Sigmoid colon (tissue), 7 donors: ENCODE measurements at places on chromosomes 1 and 21. TPM values are rescaled to one million over a fixed set of nuclear protein-coding genes. Genes with fewer than 3 reads are reported as not detected.

Gene LINGO4
- not detected for polyA plus RNA-seq

GRCh38 chr1:85315789-85316188, 39.4 kb upstream of the BCL10 start:
- no peak overlapping the region for H3K27ac ChIP-seq
- no peak for DNase-seq

DNA sequence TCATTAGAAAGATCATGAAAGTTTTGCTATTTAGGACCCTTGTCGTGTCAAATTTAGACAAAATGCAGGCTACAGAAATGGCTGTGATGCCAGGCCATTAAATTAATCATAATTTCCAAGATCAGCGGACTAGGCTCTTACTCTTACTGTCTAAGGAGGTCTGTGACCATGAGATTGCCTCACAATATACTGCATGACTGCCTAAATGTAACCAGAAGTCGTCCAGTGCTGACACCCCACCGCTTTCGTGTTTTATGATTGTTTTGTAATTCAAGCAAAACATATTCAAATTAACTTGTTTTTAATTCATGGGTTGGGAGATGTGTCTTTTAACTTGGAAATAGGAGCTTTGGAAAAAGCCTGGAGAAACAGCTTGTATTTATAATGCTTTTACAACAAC, 947.5 kb downstream of the BRINP3 start:
- H3K36me3 ChIP-seq = no peaks in the 10 kb centered on the region
- H3K4me1 ChIP-seq = no peaks in the 10 kb centered on the region
- no peaks in the 10 kb centered on the region for H3K27me3 ChIP-seq
- no peak overlapping the region for H3K4me3 ChIP-seq
- no peak overlapping the region for H3K27ac ChIP-seq

- no peak overlapping the region for H3K4me3 ChIP-seq
- no peak for DNase-seq
- no peak overlapping the region for H3K27ac ChIP-seq
- H3K36me3 ChIP-seq = no peaks in the 10 kb centered on the region
- peaks cover 6% of the 10 kb centered on the region for H3K27me3 ChIP-seq
- H3K4me1 ChIP-seq = peaks cover 18% of the 10 kb centered on the region
Observed at GRCh38 chr1:148307583-148308185, 155.6 kb upstream of the NBPF11 start.

- DNase-seq = no peak
- H3K4me1 ChIP-seq = no peaks in the 10 kb centered on the region
- H3K27me3 ChIP-seq = no peaks in the 10 kb centered on the region
- H3K36me3 ChIP-seq = no peaks in the 10 kb centered on the region
- H3K27ac ChIP-seq = no peak overlapping the region
- no peak overlapping the region for H3K4me3 ChIP-seq
Observed at GRCh38 chr1:50529510-50529909, 106.3 kb upstream of the DMRTA2 start.

GRCh38 chr1:222989443-222989842, 153.6 kb downstream of the TLR5 start:
- no peak overlapping the region for H3K4me3 ChIP-seq
- no peak overlapping the region for H3K27ac ChIP-seq
- H3K36me3 ChIP-seq = no peaks in the 10 kb centered on the region
